ENCODE measurements at places on chromosomes 5 and 9. TPM values are rescaled to one million over a fixed set of nuclear protein-coding genes. Genes with fewer than 3 reads are reported as not detected.

Gene TRAPPC13
- polyA plus RNA-seq = 15.9 TPM

Gene AJM1
- polyA plus RNA-seq = 6.9 TPM

Gene IL13
- polyA plus RNA-seq = not detected

Gene BTNL8
- polyA plus RNA-seq = 0.10 TPM

Gene GABRP
- polyA plus RNA-seq = 0.06 TPM

Gene CCDC152
- 2.1 TPM for polyA plus RNA-seq

Gene SLC23A1
- polyA plus RNA-seq = not detected

Gene PCDHGB3
- polyA plus RNA-seq = 1.4 TPM

Gene CENPH
- polyA plus RNA-seq = 3.9 TPM

Gene LCN15
- polyA plus RNA-seq = not detected

Gene SPATA31A3
- not detected for polyA plus RNA-seq

Gene SEMA6A
- polyA plus RNA-seq = 6.6 TPM

Gene PSAT1
- 4.7 TPM for polyA plus RNA-seq

Gene GRIN3A
- polyA plus RNA-seq = 0.09 TPM

Gene CDKN2B
- 4.2 TPM for polyA plus RNA-seq

Gene GLRA1
- not detected for polyA plus RNA-seq

Gene NEK6
- polyA plus RNA-seq = 38.3 TPM

Gene ICE1
- 12.6 TPM for polyA plus RNA-seq
